ENCODE measurements at places on chromosomes 7 and 10.

GRCh38 chr10:121531076-121531829 is 67.0 kb downstream of the FGFR2 start:
- DNase-seq = no peak

DNA sequence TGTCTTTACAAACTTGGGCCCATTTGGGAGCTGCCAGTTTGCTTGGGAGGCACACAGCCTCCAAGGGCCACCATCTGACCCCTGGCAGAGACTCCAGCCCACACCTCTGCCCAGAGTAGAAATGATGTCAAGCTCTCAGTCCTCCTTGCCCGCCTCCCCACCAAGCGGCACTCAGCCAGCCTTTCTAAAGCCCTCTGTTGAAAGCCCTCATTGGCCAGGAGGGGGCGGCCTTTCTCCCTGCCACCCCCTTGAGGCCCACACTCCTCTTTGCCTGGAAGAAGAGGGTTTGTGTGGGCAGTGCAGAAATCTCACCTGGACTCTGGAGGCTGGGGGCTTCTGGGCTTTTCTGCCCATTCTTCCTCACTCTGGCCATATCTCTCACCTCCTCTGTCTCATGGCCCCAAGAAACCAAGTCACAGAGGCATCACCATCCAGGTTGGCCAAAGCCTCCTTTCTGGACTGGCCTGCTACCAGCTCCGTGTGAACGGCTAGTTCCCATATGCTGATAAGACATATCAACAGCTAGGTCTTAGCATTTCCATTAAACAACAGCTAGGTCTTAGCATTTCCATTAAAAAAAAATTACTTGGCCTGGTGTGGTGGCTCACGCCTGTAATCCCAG is 36.1 kb downstream of the UBTD1 start:
- peak; percentile 54 for DNase-seq

GRCh38 chr7:142496545-142496991 is 238.7 kb upstream of the PRSS58 start:
- DNase-seq = peak; percentile 56

DNA sequence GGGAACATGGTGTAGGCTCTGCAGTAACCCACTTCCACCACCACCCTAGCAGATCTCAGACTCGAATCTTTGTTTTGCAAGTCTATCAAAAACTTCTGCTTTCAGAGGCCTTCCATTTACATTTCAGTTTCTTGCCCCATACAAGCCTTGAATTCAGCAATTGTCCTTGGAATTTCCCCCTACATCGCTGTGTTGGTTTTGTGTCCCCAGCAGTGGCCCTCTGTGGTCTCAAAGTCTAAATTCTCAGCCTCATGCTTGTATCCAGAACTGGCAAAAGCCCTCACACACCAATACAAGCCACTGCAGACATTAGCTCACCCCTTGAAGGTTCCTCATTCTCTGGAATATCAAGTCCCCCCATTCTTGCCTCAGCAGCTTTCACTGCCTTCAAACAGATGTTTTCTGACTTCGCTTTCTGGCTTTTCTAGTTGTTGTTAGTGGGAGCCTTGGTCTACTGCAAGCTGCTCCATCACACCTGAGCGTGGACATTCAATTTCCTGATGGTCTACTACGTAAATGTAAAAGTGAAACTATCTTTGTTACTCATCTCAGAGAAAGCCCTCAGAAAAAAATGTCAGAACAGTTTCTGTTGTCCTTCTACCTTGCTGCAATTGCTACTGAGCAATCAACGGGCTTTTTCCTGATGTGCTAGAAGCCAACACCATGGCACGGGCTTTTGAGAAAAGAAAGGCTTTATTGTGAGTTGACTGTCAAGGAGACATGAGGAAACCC is 1.8 kb upstream of the NUB1 start:
- DNase-seq = no peak

DNA sequence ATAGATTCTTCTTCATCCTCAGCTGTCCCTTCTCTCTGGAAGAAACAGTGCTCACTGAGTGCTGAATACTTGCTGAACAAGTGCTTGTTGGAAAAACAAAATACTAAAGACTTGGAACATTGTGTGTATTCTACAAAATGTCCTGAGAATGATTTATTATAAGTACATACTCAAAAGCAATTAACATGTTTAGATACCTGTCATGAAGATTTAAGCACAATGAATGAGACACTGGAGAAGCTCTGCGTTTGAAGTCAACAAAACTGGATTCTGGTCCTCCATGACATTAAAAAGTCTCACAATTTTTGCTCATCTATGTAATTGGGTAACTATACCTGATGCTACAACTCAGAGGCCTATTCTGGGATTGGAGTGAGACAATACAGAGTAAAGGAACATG is 34.8 kb upstream of the LAMB1 start:
- no peak for DNase-seq

- DNase-seq = peak; percentile 75
Measured at GRCh38 chr7:83162402-83163256, at the start of gene PCLO. TSS of gene PCLO (minus strand) at chr7:83162884. CDS start at chr7:83162592, 292 bp downstream.

DNA sequence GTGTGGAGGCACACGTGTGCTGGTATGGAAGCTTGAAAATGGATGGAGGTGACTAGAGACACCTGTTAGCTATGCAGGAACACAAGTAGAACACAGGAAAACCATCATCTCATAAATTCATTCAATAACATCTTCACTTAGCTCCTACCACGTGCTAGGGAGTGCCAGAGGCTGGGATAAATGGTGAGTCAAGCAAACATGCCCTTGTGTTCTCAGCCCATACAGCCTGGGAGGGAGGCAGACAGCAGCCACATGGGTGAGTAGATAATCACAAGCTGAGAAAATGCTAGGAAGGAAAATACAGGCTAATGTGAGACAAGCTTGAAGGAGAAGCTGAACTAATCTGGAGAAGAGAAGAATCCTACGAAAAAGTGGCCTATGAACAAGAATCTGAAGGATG is 468.0 kb upstream of the ZMIZ1 start:
- DNase-seq = no peak

DNA sequence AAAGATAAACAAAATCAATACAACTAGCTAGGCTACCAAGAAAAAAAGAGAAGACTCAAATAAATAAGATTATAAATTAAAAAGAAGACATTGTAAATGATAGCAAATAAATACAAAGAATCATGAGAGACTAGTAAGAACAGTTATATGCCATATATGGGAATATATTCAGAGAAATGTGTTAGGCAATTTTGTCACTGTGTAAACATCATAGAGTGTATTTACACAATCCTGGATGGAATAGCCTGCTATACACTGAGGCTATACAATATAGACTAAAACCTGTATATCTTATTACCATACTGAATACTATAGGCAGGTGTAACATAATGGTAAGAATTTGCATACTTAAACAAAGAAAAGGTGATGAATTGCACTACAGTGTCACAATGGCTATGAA is 717.4 kb downstream of the PARD3 start:
- no peak for DNase-seq

DNA sequence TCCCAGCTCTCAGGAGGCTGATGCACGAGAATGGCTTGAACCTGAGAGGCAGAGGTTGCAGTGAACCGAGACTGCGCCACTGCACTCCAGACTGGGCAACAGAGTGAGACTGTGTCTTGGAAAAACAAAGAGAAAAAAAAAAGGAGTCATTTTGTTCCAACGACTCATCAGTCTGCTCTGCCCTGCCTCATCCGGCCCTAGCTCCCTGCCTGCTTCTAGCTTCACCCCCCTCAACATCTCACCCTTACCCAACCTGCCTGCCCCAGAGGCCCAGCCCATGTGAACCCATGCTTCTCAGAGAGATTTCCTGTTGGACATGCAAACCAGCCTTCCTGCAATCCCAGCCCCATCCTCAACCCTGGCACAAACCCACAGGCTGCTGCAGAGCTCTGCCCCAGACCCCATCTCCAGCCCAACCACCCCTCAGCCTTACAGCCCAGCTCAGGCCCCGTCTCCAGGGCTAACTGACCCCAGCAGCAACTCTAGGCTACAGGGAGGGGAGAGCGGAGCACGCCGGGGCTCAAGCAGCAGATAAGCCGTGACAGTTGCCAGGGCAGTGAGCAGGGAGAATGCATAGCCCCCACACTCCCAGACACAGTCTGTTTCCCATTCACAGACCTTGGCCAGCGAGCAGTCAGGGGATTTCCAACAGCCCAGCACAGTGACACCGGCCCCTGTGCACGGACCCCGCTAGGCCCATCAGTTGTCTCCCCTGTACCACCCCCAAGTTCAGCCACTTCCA is 86.0 kb upstream of the KCTD7 start:
- DNase-seq = no peak

GRCh38 chr10:95688648-95689047 is 5.1 kb downstream of the TCTN3 start:
- no peak for DNase-seq

DNA sequence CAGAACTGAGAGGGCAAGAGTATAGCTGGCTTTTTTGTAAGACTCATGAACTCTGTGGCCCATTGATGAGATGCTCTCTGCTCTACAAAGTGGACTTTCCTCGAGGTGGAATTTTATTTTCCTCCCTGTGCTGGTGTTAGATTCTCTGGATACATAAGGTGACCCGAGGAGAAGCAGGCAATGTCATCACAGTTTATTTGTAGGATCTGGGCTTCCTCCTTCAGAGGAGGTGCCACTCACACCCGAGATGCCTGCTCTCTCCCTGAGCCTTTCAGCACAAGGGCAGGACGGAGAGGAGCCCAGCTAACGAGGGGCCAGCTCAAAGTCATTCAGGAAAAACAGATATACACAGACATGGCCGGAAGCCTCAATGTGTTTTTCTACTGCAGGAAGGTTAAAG is 103.0 kb downstream of the KIAA1217 start:
- no peak for DNase-seq

DNA sequence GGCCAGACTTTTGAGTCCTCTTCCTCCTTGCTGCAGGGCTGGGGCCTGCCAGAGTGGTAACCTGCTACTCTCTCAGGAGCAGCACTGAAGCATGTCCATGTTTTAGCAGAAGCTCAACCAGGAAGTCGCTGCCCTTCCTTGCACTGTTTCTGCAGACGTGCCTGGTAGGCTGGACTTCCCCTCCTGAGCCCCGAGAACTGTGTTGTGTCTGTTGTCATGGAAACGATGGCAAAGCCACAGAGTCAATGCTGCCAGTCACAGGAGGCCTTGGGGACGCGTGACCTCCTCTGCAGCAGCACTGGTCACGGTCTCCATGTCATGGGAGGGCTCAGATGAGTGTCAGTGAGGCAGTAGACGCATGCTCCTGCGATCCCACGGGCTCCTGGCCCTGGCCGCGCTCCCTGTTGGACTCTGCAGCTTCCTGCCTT is 145.5 kb downstream of the FANK1 start:
- DNase-seq = peak; percentile 14

DNA sequence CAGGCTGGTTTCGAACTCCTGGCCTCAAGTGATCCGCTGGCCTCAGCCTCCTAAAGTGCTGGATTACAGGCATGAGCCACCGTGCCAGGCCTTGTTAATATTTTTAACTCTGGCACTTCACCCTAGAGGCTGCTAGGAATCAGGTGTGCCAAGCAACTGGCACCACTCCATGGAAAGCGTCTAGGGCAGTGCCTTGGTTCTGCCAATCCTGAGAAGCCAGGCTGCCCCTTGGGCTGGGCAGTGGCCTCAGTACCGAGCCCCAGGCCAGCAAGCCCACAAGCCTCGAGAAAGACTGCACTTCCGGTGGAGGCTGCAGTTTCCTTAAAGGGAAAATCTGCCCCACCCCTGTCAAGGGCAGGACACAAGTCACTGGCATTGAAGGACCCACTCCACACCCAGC is 11.3 kb downstream of the ALKBH4 start:
- DNase-seq = no peak

- DNase-seq = peak; percentile 88
Measured at GRCh38 chr10:70145666-70146488, 623 bp downstream of the TYSND1 start.

- DNase-seq = peak; percentile 33
Measured at GRCh38 chr7:98831641-98832221, 38.1 kb downstream of the TMEM130 start.

DNA sequence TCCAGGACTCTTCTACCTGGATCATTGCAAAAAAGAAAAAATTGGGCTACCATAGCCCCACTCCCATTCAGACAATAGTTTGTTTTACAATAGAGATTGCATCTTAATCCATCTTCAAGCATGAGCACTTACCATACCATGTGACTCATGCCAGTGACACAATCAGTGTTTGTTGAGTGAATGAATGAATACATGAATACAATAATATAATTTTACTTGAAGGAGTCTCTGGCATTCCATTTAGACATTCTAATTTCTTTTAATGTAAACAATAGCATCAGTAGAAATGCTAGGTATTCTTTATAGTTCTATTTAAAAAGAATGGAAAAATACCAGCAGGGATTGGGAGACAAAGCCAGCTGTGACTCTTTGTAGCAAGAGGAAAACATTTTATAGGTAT is 141.6 kb upstream of the AKR1E2 start:
- DNase-seq = no peak

DNA sequence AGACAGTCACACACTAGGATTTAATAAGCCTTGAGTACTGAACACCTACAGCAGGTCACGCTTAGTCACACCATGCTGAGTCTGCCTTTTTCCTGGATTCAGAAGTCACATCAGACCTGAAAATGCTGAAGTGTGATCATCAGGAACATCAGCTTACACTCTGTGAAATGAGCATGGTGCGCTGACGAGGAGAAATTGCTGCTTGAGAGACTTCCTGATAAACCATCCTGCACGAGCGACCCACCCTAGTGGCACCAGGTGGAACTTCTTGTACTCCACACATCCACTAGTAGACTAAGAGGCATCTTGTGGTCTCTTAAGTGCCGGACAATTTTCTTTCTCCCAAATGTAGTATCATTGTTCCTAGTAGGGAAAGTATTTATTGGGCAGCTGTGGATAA is 51.8 kb upstream of the MRLN start:
- peak; percentile 41 for DNase-seq

- DNase-seq = no peak
Measured at GRCh38 chr7:123293710-123294109, 93.9 kb upstream of the SLC13A1 start.

DNA sequence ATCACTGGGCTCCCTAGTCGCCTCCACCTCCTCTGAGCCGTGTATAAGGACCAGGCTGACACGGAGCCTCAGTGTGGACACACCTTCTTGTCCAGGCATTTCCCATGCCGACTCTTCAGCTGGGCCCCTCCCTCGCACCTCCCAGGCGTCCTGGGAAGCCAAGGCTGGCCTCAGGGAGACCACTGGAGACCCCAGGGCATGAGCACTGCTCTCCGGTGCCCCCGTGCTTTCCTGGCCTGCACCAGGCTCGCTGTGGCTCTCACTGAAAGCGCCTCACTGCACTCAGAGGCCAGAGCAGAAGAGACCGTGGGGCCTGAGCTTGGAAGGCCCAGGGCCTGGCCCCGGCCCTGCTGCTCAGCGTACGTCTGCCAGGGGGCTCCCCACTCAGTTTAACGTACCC is 31.4 kb downstream of the LRRC27 start:
- no peak for DNase-seq
